GM03348 (cell line): ENCODE measurements at places on chromosomes 7 and 10.

DNA sequence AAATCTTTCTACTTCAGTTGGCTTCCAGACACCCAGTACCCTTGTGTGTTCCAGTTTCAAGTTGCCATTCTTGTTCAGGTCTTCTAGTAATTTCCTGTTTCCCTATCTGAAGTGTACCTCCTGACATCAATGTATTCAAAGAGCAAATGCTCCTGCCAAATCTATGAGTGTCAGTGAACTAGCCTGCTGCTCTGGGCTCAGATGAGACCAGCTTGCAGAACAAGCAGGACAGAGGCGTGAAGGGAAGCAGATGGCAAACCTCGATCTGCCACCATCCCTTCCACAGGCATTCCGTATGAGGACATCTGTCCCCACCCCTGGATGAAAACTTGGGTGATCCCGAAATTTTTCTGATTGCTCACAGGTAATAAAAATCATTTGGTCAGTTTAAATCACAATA lies 4.4 kb upstream of the MPP7 start:
- no peak for DNase-seq

GRCh38 chr10:34121781-34122622 lies 693.1 kb downstream of the PARD3 start:
- no peak for DNase-seq

GRCh38 chr10:99875473-99875872 lies 93.0 kb downstream of the ABCC2 start:
- no peak for DNase-seq

GRCh38 chr10:91149550-91149949 lies 70.9 kb upstream of the PCGF5 start:
- no peak for DNase-seq

DNA sequence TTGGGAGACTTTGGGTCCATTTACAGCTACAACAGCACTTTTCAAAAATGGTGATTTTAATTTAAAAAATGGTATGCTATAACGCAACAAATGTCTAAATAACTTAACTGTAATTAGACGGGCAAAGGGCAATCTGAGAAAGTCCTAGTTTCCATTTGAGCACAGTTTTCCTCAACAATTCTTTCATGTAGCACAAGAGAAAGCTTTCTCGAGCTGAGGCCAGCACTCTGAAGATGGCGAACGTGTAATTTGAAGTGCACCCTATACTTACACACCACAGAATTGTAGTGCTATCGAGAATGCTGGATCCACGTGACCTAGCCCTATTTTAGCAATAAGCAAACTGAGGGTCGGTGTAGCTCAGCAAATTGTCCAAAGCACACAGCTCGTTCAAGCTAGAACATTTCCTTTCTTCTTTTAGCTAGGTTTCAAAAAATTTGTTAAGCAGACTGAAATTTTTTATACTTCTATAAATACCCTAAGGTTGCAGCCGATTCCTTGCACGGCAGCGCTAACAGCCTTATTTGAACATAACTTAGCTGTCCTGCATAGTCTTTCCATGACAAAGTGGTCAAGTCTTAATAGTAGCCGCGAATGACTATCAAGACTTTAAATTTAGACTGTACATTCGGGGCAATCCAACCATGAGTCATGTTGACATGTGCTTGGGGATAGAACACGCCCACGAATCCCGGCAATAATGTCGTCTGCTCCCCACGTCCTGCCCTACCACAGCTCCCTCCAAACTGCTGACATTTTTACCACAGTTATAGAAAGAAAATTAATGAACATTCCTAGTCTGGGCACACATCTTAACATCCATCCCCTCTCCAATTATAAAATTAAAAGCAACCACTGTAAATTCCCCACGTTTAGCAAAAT lies 10.0 kb downstream of the KLF6 start:
- DNase-seq, result peak; percentile 64

- no peak for DNase-seq
These were observed 178.4 kb downstream of the ADARB2 start for GRCh38 chr10:1558906-1559305.

GRCh38 chr10:28840971-28841370 lies 163.7 kb downstream of the BAMBI start:
- DNase-seq, result no peak
